Stimulated activated CD8-positive, alpha-beta memory T cell treated with anti-CD3 and anti-CD28 coated beads, Interleukin-2, amount 100 ng/mL, for 1 hour (primary cell): ENCODE measurements at places on chromosomes 4 and X.

DNA sequence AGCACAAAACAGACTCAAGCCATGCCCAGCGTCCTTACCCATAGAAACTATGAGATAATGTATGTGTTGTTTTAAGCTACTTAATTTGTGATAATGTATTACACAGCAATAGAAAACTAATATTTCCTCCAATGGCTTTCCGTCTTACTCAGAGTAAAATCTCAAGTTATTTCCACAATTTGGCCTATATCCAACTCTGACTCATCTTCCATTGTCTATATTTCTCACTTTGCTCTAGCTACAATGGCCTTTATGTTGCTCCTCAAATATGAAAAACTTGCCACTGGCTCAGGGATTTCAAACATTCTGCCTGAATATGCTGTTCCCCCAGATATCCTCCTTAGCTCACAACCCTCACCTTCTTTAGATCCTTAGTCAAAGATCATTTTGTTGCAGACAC is 31.6 kb downstream of the IQCM start:
- no peak for DNase-seq

- DNase-seq, result no peak
Observed at GRCh38 chr4:114598191-114599121, at the start of gene UGT8. Gene UGT8, plus strand, starts transcription at chr4:114598807. Its CDS starts 24,074 bp downstream, at chr4:114622881.

GRCh38 chrX:1224954-1225353 is 12.5 kb upstream of the CRLF2 start:
- no peak for DNase-seq

DNA sequence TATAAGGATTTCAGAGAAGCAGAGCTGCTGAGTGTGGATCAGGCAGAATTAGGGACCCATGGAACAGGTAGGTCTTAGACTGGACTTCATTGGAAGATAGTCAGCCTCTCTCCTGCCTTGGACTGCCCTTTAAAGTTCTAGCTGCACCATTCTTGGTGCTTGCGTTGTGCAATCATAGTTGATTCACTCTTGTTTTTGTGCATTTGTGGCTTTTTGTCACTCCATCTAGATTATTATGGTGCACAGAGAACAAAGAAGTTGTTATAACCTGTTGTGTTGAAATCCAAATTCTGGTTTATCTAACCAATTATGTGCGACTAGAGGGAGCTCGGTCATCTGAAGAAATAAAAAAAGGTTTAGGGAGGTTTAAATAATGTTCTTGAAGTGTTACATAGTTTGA is 59.3 kb downstream of the JADE1 start:
- no peak for DNase-seq

DNA sequence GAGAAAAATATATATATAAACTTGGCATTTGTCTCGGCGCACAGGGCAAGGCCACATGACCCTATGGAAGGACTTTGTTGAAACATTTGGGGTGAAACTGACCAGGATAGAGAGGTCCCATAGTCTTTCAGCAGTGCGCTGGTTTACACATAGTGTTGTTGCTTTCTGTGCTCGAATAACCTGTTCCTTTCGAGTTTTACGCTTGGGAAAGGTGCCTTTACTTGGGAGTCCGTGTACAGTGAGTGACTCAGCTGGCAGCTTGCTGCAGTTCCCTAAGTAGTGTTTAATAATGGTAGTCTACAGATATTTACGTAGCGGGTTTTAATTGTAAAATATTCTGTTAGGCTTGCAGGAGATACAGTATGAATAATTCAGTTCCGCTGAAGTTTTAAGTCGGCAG is 578 bp downstream of the APOOL start:
- DNase-seq, result no peak

DNA sequence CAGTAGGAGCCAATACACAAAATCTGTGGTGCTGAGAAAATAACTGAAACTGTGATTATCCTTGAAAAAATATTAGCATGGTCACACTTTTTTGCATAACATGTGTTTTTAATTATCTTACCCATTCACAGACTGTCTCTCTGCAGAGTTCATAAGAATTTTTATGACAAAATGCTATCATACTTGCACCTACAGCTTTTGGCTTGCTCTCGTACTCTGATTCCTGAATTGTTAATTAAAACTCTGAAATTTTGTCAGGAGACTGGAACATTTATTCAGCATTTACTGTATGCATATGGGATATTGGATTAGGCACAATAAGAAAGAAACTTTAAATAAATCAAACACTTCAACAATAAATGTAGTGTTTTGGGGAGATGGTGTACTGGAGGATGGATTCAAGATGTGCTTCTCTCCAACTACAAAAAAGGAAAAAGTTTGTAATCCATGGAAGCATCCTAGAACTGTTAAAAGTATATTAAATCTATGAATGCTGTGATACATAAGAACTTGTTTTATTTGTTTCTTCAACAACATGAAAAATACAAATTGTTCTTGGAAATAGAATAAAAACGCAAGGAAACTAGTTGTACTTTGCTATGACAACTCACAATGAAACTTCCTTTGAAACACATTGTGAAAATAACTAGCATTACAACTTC is 260.5 kb downstream of the SPATA18 start:
- no peak for DNase-seq

- DNase-seq, result no peak
Observed at GRCh38 chrX:72683631-72684030, 30.5 kb downstream of the PHKA1 start.

DNA sequence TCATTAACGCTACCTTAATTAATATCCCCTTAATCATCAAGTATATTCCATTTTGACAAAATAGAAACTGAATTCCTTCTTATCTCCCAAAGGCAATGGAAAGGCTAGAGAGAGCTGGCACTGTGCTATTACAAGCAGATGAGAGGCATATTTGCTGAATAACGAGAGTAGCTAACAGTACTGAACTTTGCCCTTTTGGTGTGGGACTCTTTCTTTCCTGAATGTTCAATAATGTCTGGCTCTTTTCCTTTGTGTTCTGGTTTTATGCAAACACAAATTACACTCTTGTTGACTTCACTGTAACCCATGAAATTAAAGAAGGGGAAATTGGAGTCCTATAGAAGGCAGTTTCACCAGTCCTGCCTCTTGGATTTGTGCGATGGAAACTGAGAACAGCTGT is 63.5 kb downstream of the SHROOM3 start:
- DNase-seq, result no peak

DNA sequence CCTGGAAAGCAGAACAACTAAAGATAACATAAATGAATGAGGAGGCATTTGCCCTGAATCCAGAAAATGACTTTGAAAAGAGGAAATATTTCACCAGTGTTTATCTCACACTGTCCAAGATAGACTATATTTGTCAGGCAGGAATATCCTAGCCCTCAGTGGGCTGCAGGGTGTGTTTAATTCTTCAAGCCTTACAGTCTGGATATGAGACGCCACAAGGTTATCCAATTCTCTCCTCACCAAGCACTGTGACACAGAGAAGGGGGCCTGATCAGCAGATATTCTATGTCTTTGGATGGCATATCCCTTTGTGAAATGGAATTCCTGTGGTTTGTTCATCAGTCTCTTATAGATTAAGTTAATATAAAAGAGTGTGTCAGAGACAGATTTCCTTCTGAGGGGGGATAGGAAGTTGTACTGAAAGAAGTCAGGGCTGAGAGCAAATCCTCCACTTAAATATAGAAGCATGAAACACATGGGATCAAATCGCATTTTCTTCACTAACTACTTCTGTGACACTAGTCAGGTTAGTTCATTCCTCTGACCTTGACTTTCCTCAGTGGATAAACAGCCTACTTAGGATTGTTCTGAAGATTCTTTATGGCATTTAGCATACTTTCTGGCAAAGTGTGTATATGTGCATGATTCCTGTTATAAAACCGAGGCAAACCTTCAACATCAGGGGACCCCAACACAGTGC is 6.8 kb upstream of the G3BP2 start:
- no peak for DNase-seq

GRCh38 chrX:47683184-47683828 is 24.3 kb upstream of the UXT start:
- DNase-seq, result no peak

DNA sequence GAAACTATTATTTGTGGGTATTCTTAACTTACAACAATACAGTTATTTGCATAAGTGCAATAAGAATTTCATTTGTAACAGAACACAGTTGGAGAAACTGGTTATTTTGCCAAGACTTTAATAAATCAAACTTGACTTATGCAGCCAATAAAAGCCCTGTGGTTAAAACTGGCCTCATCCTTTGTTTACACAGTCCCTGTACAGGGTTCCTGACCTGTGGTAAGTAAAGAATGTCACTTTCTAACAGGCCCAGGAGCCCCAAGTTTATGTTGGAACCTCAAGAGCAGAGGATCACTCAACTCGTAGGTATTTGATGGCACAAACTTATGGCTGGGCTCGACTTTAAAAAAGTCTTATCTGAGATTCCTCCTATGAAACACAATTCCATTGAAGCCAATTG is 88.6 kb upstream of the PTCHD1 start:
- DNase-seq, result no peak

- no peak for DNase-seq
Observed at GRCh38 chr4:173091362-173091761, 77.2 kb upstream of the GALNT7 start.

DNA sequence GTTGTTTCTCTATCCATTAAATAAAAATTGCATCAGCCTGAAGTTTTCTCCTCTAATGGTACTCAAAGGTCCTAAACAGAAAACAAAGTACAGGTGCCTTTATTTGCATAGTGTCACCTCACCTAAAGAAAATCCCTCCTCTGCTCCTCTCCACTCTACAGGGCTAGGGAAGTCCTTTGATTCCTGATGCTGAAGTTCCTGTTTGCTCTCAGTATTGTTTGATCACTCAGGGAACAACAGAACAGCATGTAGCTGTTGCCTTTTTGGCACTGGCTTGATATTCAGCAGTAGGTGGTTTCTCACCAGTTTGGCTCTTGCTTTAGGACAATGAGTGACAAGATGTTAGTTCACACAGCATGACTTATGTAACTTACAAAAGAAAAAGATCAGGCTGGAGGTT is 156.2 kb upstream of the SLC7A11 start:
- no peak for DNase-seq

- DNase-seq, result no peak
Observed at GRCh38 chrX:111585337-111585736, 73.9 kb downstream of the SERTM2 start.
